Foreskin keratinocyte (primary cell): ENCODE measurements at places on chromosomes 2 and 18.

DNA sequence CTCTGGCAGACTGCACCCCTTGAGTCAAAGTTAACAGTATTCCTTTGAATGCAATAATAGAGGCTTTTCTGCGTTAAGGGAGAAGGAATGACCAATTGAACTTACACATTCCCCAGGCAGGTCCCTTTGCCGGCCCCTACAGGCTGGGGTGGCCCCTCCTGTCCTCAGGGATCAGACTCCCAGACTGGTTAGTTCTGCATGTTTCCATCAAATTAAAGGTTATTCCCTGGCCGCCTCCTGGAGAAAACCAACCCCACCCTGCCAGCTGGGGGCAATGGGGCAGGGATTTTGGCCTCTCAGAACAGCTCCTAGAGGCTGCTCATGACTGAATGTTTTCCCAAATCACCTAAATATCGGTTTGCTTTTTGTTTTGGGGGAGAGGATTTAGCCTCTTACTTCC, 199.6 kb downstream of the MGAT5 start:
- no peak for DNase-seq

- DNase-seq = no peak
Measured at GRCh38 chr2:241036964-241037421, 38.6 kb downstream of the SNED1 start.

- no peak for DNase-seq
Measured at GRCh38 chr2:235529621-235530020, 35.8 kb downstream of the AGAP1 start.

DNA sequence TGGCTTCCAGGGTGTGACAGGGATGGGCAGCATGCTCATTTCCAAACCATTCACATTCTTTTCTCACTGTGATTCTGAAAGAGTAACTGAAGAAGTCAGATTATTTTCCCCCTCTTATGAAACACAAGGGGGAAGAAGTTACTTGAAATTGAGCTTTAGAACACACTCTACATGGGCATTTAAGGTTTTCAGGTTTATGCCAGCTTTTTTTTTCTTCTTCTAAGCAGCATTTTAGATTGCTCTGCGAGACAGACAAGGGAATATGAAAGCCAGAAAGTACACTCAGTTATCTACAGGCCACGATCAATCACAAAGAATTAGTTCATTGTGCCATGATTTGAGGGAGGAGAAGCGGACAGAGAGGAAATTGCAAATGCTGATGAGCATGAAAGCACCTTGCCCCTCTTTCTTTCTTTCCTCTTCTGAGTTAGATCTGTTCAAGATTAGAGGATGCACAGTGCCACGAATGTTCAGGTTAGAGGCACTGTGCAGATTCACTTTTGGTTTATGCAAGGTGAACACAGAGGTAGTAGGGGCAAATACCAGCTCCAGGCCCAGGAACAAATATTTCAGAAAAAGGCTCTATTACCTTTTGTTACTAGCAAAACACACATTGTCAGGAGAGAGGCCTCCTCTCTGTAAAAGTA, 49.2 kb downstream of the CXCR4 start:
- DNase-seq = no peak

DNA sequence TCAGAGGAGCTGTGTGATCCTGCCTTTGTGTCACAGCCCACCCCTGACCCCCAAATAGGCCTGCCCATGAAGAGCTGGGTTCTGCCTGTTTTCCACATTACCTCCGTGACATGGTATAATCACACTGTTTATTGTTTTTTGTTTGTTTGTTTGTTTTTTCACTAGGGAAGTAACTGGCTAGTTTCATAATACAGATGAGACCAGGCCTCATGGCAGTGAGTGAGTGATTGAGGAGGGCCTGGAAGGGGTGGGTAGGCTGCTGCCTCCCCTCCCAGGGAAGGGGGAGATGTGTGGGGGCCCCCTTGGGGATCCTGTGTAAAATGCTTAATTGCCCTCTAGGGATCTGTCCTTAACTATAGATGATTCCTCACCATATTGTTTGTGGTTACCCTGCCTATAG, 190.5 kb downstream of the LDLRAD4 start:
- DNase-seq = no peak

GRCh38 chr2:100278501-100278900, 43.8 kb downstream of the LONRF2 start:
- DNase-seq = no peak

DNA sequence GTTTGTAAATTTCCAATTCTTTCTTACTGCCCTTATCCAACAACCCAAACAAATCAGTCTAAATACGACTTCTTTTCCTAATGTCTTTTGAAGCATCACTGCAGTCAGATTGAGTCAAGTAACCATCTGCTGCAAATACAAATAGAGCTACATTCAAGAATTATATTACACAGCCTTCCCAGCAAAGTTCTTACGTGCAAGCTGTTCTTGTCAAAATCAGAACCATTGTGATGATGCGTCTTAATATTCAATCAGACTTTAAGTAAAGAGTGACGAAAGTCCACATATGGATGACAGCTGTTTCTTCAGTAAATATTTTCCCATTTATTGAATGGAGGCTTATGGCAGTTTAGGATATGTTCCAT, 943.8 kb downstream of the LRP1B start:
- DNase-seq = no peak

DNA sequence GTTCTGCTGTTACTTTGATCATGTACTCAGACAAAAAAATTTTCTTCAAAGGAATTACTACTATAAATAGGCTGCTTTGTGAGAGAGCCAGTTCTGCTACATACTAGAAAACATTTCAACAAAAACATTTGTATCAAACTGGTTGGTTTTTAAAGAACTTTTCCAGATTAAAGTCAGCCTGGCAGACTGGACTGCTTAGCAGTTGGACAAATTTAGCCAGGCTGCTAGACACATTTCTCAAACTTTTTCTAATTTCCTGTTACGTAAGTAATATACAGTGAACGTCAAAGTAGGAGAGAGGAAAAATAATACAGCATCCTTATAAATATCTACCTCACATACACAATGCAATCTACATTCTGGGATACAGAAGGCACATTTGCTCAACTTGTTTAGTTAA, 109.5 kb downstream of the SP3 start:
- DNase-seq = no peak

DNA sequence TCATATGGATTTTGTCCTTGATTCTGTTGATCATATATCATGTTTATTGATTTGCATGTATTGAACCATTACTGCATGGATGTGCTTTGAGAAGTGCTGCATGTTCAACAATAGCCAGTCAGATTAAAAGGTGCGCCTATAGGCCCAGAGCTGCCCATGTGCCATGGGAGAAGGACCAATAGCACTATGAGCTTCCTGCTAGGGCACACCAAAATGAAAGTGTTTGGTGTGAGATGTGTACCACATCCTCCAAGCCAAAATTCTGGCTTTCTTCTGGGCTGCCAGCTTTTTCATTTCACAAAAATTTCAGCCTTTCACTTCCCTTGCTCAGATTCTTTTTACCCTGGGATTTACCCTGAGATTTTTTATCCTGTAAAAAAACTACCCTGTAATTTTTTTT, 34.8 kb upstream of the MMADHC start:
- no peak for DNase-seq

- DNase-seq = no peak
Measured at GRCh38 chr2:29273004-29273684, 157.9 kb downstream of the CLIP4 start.

DNA sequence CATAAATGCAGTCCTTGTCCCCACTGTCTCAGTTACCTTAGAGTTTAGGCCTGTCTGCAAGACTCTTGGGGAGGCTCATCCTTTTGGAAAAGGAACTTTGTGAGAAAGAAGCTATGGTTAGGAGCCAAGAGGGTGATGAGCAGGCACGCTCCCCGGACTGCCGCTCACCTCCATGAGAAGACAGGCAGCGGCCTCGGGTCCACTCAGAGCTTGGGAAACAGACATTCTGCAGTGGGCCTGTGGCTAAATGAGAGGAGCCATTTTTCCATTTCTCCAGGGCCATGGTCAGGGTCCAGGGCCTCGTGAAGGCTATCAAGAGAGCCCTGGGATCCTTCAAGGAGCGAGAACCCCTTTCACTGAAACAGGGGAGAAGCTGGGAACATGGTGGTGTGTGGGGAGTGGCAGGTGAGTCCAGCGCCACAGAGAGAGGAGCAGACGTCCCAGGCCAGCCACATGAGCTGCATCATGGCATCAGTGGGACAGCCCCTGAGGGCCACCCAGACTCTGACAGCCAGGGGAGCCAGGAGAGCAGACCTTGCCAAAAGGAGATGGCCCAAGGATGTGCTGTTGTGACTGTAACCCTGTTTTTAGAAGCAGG, 4.0 kb upstream of the TEX51 start:
- DNase-seq = no peak

DNA sequence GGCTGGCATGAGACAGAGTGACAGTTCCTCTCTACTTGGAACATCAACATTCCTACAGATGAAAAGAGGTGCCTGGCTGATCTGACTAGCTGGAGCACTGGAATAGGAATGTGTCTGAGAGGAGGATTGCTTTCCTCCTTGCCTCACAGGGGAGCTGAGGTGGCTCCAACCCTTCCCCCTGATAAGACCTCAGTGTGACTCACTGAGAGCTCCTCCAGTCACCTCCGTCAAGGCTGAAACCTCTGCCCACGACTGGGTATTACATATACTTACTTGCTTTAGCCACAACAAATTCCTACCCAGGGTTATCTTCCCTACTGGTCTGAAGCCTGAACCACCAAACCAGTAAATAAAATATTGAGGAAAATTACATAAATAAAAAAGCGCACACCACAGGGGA, 342.7 kb upstream of the REG3G start:
- no peak for DNase-seq

DNA sequence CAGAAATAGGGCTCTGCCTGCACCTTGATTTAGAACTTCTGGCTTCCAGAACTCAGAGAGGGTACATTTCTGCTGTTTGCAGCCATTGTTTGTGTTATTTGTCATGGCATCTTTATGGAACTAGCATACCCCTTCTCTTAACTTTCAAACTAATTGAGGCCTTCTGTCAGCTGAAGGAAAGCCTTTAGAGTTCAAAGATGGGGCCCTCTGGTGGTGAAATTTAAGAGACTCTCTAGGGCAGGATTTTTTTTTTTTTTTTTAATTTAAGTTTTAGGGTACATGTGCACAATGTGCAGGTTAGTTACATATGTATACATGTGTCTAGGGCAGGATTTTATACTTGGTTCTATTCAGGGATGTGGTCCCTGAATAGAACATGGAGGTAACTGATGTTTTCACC, 260.6 kb upstream of the LINC00305 start:
- DNase-seq = no peak

DNA sequence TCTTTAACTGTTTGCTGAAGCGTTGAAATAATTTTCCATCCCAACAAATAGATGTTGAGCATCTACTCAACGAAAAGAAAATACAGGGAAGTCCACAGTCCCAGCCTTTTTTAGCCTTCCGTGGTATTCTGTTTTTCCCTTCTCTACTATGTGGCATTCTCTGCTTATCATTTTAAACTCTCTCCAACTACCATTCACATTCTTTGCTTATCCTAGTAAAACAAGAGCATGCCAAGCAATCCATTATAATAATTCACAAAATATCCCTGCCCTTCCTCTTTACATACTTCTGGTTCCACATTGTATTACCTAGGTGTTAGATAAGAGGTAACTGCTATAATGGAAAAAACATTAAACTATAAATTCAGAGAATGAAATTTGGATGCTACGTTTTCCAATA, 1.6 kb upstream of the SESTD1 start:
- DNase-seq = no peak

DNA sequence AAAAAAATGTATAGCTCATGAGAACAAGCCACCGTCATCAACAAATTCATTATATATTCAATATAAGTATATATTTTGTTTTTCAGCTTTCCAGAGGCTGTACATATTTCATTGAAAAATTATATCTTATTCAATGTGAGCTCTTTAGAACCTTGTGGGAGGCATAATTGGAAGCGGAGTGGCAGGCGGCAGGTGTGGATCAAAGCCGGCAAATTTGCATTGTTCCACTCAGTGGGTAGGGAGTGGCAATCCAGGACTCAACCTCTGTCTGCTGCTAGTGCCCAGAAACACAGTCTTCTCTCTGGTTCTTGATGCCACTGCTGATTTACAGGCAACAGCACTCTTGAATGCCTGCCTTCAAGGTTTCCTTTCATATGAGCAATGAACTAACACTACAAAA, 46.9 kb downstream of the GCA start:
- DNase-seq = no peak

GRCh38 chr2:228545748-228546145, 364.3 kb upstream of the SPHKAP start:
- DNase-seq = no peak

GRCh38 chr2:8510519-8510918, 171.3 kb upstream of the ID2 start:
- no peak for DNase-seq

GRCh38 chr2:25819597-25820039, 58.7 kb downstream of the ASXL2 start:
- no peak for DNase-seq

DNA sequence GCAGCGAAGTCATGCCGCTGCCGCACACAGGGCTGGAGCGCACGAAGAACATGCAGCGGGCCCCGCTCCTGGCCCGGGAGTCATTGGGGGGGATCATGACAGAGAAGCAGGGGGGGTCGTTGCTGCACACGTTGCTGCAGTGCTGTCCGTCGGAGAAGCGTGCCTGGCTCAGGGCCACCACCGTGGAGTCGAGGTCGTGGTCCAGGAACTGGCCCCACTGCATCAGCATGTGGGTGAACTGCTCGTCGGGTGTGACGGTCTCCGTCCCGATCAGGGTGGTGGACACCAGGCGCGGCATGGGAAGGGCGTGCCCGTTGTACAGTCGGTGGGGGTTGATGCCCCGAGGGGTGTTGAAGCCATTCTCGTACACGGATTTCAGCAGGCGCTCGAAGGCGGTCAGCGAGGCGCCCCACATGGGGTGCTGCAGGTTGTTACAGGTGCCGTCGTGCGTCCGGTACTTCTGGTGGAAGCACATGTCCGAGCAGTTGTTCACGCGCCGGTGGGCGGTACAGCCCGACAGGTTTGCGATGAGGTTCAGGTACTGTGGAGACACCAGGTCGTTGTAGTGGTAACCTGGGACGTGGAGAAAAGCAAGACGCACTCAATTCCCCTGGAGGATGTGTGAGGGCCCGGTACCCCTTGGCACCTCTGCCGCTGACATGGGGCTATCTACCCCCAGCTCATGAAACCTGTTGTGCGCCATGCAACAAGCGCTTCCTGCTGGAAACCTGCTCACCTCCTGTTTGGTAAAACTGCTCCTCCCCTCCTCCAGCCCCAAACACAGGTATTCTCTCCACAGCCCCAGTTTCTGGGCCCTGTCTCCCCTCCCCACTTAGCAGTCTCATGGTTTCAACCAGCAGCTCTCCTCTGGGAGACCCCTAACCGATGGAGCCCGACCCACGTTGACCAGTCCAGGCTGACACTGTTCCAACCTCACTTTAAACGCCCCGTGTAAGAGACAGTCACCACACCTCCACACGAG, 94.9 kb downstream of the PXDN start:
- no peak for DNase-seq

- DNase-seq = no peak
Measured at GRCh38 chr2:227192491-227192890, 28.1 kb downstream of the COL4A3 start.

- DNase-seq = no peak
Measured at GRCh38 chr2:240327566-240327965, 107.9 kb upstream of the GPC1 start.
